ENCODE measurements at places on chromosomes 7 and 10. TPM values are rescaled to one million over a fixed set of nuclear protein-coding genes. Genes with fewer than 3 reads are reported as not detected.
A peak's percentile ranks its signal among the peaks of the same experiment; 100 is the strongest.

DNA sequence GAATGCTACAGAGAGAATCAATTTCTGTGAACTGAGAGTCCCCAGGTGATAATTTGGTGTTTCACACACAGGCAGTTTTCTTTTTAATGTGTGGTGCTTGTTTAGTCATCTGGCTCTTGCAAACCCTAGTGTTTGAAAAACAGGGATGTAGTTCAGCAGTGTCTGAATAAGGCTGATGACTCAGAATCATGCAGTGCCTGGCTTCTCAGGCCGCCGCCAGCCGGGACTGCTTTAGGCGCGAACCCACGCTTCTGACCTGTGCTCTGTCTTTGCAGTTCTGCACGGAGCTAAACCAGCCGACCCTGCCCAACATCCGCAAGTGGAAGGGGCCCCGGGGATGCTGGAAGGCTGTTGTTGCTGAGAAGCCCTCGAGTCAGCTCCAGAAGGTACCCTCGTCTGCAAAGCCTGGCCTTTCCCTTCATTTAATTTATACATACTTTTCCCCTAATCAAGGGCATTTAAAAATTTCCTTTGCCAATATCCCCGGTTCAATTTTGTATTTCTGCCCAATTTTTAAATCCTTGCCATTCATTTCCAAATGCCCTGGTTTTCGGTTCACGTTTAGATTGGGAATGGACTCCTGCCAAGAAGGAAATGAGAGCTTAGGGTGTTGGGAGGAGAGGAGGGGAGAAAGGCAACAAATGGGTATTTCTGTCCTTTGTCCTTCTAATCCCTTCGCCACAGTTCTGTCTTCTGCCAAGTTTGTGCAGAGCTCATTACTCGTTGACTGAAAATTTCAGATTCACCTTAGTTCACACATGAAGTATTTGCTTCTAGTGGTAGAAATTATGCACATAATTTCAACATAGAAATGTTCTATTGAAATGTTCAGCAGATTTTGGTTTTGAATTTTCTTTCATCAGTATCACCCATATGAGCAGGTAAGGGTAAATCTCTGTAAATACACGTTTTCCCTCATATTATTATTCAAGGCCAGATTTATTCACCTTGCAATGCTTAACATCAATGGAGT lies 108.5 kb upstream of the ANLN start:
- DNase-seq: peak; percentile 84

GRCh38 chr10:22899307-22899706 lies 28.5 kb upstream of the ARMC3 start:
- no peak for DNase-seq

DNA sequence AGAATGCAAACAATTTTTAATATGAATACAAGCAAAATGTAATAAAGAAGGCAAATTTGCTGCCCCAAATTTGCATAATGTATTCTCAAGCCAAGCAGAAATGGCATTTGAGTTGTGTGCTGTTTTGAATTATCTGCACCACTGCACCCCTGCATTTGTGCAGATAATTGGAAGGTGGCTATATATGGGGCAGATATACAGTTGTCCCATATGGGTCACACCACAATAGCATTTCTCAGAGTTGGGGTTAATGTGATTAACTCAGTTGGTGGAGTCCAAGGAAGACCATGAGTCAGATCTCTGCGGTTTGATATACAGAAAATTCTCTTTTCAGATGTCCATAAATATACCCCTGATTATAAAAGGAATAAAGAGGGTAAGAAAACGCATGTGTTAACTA lies 68.9 kb upstream of the EXOC4 start:
- no peak for DNase-seq

- DNase-seq: no peak
Observed at GRCh38 chr10:28431139-28431538, 101.8 kb upstream of the WAC start.

DNA sequence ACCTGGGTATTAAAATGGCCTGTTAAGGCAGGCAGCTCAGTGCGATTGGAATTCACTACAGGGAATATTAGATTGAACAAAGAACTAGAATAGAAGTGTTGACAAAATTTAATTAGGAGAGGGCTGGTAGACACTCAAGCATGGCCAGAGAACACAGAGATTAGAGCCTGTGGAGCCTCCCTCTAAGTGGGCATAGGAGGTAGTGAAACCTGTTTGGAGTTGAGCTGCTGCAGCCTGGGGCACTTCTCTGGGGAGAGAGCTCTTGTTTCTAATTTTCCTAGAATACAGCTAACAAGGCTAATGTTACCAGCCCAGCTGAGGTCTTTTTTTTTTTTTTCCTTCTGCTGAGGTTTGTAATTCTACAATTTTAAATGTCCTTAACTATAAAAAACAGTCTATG lies 46.4 kb downstream of the TMEM168 start:
- no peak for DNase-seq

DNA sequence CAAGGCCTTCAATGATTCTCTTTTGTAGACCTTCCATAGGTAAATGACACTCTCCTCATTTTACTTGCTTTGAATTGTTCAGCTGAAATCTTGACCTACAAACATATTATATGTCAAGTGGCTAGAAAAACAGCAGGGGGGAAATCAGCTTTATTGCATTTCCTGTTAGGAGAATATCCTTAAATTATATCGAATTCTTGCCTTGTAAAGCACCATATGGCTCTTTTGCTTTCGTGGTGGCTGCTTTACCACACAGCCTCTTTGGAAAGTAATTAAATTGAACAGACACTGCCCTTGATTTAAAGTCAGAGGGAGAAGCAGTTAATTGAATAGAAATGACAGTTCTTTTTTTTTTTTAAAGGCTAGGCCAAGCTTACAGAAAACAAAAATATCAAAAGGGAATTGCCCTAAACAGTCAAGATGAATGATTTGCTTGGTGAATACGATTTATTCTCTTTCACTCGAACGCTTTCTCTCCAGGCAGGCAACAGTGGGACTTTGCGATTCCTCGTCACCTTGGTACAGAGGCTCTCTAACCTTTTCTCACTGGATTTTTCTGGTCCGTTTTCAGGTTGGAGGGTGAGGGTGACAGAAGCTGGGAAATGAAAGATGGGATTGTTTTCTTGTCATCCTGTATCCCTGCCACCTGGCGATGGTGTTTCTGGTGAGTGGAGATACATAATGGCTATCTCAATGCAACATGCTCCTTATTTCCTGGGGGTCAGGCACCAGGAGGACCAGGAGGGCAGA lies 126.0 kb downstream of the GATA3 start:
- no peak for DNase-seq

GRCh38 chr10:113733635-113734034 lies 17.8 kb upstream of the PLEKHS1 start:
- DNase-seq: no peak

DNA sequence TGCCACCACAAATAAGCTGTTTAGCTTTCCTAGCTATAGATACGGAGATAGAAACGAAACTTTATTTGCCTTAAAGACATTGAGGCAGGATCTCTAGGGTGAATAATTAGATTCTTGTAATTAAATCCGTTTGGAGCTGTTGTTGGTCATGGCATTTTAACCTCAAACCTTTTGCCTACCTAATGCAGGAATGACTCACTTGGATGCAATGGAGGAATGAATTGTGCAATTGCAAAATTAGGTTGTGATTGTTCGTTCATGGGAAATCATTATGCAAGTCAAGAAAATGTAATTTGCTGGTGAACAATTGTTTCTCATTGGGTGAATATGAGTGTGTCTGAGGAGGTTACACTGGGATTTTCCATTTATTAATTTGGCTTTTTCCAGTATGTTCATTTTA lies 703.5 kb downstream of the GATA3 start:
- DNase-seq: no peak

- DNase-seq: no peak
Observed at GRCh38 chr7:69443136-69443535, 155.1 kb upstream of the AUTS2 start.

DNA sequence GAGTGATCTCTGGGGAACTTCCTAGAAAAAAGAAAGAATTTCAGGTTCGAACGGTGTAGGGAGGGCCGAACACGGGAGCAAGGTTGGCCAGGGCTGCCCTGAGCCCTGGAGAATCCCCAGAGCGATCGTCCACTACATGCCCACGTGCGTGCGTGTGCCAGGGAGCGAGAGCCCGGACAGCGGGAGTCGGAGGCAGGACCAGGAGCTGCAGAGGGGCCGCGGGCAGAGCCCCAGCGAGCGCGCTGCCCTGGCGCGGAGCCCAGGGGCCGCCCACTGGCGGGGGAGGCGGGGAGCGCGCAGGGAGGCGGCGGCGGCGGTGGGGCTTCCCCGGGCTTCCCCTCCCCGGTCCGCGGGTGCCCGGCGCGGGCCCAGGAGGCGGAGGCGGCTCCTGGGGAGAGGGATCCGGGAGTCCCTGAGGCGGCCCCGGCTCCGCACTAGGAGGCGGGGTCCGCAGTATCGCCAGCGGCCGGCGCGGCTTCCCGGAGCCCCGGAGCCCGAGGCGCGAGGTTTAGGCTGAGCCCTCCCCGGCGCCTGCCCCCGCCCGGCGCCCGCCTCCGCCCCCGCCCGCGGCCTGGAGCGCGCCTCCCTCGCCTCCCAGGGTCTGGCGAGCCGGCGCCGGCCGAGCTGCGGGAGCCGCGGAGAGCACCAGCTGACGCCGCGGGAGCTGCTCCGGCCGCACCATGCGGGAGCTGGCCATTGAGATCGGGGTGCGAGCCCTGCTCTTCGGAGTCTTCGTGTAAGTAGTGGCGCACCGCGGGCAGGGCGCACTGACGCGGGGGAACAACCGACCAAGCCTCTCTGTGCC lies at the start of gene PLPP4:
TSS of gene PLPP4 (plus strand) at position 602 of the 805 bp plus-strand sequence. CDS start at position 681, 79 bp downstream.
- peak; percentile 54 for DNase-seq

DNA sequence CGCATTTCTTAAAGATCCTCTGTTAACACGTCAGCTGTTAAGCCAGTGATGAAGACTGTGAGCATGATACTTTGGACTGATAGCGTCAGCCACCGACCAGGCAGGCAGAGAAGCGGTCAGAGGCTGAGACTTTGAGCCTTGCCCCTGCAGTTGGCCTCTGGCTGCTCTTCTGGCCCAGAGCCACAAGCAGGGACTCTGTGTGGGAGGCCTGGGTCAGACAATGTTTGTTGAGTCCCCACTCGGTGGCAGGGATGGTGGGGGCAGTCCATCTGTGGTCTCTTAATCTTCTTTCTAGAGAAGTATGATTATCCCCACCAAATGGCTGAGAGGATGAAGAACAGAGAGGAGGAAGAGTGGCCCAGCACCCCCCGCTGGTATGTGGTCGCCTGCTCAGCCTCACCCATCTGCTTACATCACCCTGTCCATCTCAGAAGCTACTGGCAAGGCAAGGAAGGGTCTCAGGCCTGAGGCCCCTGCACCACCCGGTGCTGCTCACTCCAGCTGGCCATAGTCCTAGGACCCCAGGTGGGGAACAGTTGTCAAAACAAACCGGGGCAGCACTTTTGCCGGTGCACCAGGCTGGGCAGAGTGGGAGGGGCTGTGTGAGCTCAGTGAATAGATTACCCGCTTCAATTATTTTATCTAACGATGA lies 202.9 kb downstream of the GRID1 start:
- no peak for DNase-seq

DNA sequence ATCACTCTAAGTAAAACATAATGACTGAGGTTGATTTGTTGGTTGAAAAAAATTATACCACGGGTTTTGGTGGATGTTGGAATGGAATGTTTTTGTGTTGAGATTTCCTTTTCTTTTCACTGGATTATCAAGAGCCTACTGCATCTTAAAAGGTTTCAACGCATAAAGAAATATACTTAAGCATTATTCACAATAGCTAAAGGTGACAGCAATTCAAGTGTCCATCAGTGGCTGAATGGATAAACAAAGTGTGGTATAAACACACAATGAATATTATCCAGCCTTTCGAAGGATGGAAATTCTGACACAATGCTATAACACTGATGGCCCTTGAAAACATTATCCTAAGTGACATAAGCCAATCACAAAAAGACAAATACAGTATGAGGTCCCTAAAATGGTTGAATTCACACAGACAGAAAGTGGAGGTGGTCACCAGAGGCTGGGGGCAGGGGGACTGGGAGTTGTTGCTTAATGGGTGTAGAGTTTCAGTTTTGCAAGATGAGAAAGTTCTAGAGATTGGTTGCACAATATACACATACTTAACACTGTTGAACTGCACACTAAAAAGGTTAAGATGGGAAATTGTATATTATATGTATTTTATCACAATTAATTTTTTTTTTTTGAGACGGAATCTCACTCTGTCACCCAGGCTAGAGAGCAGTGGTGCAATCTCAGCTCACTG lies 122.3 kb downstream of the NRP1 start:
- DNase-seq: no peak

DNA sequence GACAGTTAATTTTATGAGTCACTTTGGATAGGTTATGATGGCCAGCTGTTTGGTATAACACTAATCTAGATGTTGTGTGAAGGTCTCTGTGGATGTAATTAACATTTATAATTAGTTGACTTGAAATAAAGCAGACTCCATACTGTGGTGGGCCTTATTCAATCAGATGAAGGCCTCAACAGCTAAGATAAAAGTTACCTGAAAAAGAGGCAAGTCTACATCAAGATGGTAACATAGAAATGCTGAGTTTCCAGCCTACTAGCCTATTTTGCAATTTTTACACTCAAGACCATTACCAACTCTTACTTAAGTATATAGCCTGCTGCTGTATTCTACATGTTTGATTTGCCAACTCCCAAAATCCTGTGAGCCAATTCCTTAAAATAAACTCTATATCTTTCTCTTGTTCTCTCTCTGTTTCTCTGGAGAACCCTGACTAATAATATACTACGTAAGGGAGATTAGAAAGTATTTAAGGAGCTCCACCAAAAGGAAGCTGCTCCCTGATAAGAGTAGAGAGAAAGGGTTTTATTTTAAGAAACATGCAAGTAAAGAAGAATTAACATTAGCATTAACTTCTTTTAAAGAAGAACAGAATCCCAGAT lies 42.7 kb downstream of the ZNF438 start:
- no peak for DNase-seq

DNA sequence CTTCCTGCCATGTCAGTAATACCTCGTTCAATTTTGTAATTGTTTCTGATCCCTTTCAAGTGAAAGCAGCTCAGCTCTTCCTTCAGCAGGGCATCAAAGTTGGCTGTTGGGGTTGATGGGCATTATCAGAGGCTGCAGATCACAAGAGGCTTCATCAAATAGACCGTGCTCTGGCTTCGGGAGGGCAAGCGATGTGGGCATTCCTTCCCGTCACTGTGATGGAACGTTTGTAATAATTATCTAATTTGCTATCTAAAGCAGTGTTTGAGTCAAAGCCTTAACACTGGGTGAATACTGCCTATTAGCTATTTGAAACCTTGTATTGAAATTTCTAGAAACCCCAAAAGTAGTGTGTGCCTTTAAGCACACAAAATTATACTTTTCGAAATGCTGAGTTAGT lies 170.1 kb downstream of the OTUD1 start:
- DNase-seq: no peak

DNA sequence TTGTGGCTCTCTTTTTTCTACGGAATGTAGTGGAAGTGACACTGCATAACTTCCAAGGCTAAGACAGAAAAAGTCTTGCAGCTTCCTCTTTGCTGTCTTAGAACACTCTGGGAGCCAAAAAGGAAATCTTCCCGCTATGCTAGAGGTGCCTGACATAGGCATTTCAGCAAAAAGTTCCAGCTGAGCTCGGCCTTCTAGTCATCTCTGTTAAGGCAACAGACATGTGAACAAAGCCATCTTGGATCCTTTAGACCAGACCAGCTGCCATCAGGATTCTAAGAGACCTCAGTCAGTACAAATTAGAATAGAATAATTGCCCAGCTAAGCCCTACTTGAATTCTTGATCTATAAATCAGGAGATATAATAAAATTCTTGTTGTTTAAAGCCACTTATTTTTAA lies 16.3 kb upstream of the COL1A2 start:
- DNase-seq: no peak

Gene ARMH3
- total RNA-seq: 28.7 TPM

Gene EPHA1
- 0.34 TPM for total RNA-seq

Gene CALHM3
- not detected for total RNA-seq

Gene ERVW-1
- not detected for total RNA-seq
